NCI-H187 treated with DMSO at 0.1 percent for 48 hours (cell line): ENCODE measurements at places on chromosomes 12 and 14.

GRCh38 chr14:61145034-61145902 is 135.9 kb downstream of the TMEM30B start:
- DNase-seq, result peak; percentile 56

- no peak for DNase-seq
Measured at GRCh38 chr12:124881123-124881522, 17.5 kb upstream of the SCARB1 start.

- DNase-seq, result no peak
Measured at GRCh38 chr12:53328043-53328435, 6.6 kb upstream of the AAAS start.

DNA sequence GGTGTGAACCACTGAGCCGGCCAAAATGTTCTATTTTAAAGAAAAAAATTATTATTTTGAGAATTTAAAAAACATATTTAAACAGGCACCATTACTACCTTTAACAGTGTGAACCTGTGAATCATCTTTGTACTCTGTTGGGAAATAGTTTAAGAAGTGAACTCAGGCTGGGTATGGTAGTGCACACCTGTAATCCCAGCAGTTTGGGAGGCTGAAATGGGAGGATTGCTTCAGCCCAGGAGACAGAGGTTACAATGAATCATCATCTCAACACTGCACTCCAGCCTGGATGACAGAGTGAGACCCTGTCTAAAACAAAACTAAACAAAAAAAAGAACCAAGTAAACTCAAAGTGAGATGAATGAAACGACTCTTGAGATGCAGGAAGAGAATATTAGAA is 3.1 kb upstream of the WDR89 start:
- DNase-seq, result no peak

DNA sequence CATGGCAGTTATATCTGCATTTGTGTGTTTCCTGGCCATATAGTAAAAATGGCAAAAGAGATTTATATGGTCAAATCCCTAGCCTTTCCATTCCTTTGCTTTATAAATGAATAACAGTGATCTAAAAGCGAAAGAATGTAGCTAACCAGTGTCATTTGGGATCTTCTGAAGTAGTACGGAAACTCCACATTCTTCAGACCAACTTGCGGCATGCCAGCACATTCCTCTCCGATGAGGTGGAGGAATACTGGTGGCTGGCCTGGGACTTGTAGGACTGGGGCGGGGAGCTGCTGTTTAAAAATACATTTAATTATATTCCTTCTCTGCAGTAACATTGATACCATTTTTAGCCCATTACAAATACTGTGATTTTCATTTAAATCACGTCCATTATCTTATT is 85.3 kb downstream of the SAMD4A start:
- no peak for DNase-seq

DNA sequence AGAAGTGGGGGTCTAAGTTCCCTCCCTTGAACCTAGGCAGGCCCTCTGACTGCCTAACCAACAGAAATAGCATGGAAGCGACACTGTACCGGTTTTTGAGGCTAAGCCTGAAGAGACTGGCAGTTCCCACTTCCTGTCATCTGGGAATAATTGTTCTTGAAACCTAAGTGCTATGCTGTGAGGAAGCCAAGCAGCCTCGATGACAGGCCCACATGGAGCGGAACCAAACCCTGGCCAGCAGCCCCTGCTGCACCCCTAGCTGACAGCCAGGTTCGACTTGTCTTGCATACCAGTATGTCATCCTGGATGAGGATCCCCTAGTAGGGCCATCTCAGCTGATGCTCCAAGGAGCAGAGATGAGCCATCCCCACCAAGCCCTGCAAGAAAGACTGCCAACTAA is 6.4 kb upstream of the GPR68 start:
- no peak for DNase-seq

GRCh38 chr14:43005807-43006206 is 1399.1 kb downstream of the LRFN5 start:
- DNase-seq, result no peak

DNA sequence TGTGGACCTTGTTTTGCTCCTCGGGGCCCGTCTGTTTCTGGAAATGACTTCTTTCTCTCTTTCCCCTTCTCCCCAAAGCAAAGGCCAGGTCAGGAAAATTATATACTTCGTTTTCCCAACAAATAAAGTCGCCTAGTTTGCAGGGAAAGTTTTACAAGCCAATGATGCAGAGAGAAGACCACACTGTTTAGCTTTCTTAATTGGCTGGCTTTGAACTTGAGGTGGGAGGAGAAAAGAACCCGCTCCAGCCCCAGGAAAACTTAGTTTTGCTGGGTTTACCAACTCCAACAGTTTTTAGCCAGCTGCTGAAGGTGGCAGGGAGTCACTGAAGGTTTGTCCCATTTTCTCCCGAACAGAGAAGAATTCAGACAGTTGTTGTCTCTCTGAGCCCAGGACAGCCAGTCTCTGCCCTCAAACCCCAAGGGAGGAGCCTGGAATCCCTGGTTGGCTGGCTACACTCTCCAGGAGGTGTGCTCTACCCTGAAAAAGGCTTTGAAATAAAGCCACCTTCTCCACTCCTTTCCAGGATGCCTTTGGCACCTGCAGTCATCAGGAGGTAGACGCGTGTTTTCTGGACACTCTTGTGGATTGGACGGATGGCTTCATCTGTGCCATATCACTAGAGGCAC is 24.8 kb downstream of the BCL11B start:
- DNase-seq, result no peak

DNA sequence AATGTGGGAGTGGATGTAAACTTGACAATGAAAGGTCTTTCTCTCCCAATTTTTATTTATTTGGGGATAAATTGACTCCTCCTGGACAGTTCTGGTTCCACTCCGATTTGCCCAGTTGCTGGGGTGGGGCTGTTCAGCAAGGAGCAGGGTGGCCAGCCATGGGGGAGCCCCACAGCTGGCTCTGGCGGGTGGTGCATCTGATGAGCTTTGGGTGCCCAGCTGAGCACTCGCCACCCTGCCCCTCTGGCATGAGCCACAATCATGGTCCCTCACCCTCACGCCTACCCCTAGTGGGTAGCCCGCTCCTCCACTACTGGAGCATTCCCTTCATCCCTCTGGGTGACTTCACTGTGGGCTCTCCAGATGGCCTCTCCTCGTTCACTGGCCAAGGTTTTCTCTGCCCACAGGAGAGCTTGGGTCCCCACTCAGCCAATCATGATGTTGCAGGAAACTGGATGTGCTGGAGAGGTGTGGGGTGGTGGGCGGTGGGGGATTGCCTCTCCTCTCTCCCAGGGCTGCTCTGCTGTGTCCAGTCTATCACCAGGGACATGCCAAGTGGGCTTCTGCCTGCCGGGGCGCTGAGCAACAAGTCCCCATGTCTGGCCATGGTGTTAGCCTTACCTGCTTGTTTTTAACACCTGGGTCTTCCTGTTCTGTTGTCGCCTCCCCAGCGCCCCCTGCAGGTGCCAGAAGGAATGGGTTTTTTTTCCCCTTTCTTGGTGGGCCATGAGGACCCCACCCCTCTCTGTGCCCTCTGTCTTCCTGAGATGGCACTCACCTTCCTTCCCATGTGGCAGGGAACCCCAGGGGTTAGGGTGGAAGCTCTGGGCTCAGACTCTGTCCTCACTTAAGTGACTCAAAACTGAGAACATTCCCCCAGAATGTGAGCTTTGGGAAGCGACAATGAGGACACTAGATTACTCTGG is 3.4 kb downstream of the CYP46A1 start:
- DNase-seq, result no peak

GRCh38 chr14:28999656-29000055 is 233.1 kb downstream of the FOXG1 start:
- DNase-seq, result no peak

- DNase-seq, result no peak
Measured at GRCh38 chr14:59182641-59183040, 5.8 kb upstream of the DAAM1 start.

DNA sequence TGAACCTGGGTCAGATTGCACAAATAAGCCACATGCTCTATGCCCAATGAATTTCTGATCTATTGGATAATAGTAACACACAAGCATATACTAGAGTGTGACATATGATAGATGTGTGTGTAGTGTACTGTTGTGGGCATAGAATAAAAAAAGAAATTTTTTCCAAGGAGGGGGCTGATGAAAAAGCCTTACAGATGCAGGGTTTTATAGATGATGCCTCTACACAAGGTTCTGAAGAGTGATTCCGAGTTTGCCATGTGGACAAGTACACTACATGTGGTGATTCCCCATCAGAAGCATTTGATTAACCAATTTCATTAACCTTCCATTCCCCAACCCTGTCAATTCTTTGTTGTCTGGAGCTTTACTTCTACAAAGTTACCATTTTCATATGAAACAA is 45.3 kb downstream of the CPM start:
- no peak for DNase-seq

DNA sequence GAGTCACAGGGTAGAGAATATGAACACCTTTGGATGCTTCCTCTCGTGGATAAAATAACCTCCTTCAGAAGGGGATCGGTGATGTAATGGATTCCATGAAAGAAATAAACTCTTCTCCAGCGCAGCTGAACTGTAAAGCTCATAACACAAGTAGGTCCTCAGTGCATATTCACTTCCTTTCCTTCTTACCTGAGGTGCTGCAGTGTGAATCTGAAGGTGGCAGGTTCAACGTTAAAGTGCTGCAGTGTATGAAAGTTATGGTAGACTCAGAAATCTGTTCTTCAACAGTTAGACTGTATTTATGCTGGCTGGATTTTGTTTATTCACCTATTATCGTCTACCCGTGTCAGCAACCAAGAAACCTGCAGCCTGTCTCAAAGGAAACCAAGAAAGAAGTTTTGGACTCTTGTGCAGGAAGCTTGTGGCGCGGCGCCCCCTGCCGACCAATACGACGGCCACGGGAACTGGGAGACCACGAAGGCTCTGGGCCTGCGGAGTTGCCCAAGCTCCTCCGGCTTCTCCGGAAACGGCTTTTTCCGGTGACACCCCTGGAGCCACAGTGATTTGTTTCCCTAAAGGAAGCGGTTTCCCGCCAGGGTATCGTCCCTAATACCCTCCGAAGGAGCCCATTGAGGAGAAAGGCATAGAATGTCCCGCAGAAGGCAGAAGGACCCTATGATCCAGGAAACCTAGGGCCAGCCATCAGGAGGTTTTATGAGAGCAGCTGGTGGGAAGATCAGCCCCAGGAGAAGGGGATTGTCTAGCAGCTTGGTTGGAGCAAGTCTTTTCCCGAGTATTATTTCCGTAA is 17.6 kb upstream of the RNASE3 start:
- no peak for DNase-seq

DNA sequence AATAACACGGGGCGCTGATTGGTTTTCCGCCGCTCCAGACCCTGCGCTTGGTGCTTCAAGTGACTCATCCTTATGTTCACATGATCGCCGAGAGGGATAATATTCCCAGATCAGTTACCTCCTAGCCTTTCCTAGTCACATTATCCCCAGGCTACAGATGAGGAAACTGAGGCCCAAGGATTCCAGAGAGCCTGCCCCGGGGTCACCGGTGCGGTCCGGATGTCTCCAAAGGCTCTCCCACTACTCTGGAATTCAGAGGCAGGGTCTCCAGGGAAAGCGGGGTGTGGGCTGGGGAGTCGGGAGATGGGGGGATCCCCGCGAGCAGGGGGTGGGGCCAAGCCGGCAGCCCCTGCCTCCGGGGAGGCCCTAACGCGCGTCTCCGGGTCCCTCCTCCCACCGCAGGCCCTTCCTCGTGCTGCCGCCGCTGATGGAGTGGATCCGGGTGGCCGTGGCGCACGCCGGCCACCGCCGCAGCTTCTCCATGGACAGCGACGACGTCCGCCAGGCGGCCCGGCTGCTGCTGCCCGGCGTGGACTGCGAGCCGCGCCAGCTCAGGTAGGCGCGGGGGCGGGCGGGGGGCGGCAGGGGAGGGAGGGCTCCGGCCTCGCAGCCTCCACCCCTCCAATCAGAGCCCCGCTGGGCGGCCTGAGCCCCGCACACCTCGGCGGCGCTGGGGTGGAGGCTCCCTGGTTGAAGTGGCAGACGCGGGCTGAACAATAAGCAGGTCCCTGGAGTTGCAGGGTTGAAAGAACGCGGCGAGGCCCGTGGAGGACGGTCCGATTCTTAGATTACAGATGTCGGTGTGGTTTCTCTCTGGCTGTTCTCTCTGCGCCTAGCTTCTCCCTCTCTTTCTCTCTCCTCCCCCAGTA is 104.6 kb upstream of the PWP1 start:
- no peak for DNase-seq

DNA sequence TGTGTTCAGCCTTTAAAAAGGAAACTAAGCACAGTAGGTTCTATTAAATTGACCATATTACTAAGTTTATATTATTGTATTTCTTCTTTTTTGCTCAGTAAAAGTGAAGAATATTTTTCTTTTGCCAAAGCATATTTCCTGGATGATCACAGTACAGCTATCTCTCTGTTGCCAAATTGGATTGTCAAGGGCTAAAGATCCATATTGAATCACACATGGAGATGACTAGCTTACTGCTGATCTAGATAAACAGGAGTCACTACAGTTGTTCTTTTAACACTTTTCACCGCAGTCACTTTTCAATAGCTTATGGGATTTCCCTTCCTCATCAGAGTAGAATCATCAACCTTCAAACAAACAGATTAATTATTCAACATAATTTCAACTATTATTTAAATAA is 78.6 kb downstream of the LRRC9 start:
- no peak for DNase-seq

GRCh38 chr12:42958291-42958674 is 368.7 kb upstream of the PRICKLE1 start:
- DNase-seq, result no peak

DNA sequence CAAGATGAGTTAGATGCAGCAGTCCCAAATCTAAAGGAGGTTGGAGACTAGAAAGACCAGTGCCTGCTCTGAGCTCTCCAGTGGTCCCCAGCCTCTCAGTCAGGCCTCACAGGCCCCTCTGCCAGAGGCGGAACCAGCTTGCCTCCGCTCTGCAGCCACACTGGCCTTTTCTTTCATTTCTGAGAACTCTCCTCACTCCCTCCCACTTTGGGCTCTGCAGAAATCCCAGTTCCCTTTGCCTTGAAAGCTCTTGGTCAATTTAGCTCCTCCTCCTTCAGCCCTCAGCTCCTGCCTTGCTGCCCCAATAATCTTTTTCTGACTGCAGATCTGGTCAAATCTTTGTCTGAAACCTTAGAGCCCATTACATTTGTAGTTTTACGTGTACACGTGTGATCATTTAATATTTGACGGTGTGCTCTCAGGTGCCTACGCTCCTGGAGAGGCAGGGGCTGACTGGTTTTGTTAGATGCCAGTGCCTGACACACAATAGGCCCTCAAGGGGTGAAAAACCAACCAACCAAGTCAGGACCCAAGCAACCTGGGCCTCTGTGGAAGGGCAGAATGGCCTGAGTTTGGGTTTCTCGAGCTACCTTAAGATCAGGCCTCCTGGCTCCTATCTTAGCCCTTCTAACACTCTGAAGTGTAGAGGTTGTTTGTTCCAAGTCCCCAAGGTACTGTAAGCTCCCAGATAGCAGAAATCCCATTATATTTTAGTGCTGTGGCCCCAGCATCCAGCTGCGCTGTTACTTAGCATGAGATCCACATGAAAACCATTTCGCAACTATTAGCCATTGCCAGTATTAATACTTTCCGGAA is 1.1 kb upstream of the NUDT4 start:
- no peak for DNase-seq

- DNase-seq, result no peak
Measured at GRCh38 chr12:89542236-89542635, 16.4 kb upstream of the POC1B start.

- DNase-seq, result no peak
Measured at GRCh38 chr14:99420711-99421110, 59.9 kb downstream of the SETD3 start.

- DNase-seq, result no peak
Measured at GRCh38 chr12:51662728-51663154, 71.7 kb downstream of the SCN8A start.

GRCh38 chr12:49644620-49644994 is 21.2 kb downstream of the PRPF40B start:
- peak; percentile 21 for DNase-seq
